Activated T-cell treated with anti-CD3 and anti-CD28 coated beads, Interleukin-2, amount 50 U/mL, for 48 hours (primary cell): ENCODE measurements at places on chromosomes 12 and 14.

DNA sequence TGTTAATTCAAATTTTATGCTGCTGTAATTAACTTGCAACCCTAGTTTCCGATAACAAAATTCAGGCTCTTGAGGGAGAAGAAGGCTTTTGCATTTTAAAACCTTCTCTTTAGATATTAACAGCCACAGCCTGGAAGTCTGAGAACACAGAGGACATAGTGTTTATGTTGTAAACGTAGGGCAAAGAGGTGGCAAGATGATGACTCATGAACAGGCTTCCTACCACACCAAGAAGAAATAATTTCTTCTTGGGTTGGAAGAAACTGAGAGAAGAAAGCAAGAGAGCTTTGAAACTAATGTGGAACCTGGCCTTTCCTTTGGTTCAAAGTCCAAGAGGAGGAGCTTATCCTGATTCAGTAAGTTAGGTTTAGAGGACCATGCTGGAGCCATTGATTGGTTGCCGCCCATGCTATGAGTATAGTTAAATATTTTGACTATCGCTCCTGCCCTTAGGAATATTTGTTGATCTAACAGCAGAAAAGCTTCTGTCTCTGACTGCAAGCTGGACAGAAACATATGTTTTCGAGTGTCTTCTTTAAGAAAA lies 31.8 kb downstream of the CCDC198 start:
- DNase-seq, result no peak

DNA sequence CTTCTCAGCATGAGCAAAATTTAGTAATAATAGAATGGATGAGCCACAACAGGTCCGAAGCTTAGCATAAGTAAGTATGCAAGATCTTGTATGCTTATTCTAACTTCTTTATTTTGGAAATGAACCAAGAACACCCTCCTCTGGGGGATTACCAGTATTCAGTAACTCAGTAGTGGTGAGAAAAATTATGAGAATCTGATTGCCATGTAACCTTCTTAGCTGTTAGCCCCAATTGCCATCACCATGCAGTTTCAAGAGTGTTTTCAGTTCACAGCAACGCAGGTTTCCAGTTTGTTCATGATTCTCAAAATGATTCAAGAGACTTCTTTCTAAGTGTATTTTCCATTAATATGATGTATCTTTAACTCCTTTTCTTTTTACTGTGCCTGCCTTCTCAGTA lies 1507.6 kb upstream of the SEL1L start:
- DNase-seq, result no peak

- no peak for DNase-seq
Measured at GRCh38 chr12:109275173-109275572, 33.9 kb downstream of the FOXN4 start.

- DNase-seq, result no peak
Measured at GRCh38 chr14:91327250-91327595, 82.7 kb upstream of the GPR68 start.

GRCh38 chr14:60803871-60804270 lies 69.3 kb downstream of the MNAT1 start:
- DNase-seq, result no peak

DNA sequence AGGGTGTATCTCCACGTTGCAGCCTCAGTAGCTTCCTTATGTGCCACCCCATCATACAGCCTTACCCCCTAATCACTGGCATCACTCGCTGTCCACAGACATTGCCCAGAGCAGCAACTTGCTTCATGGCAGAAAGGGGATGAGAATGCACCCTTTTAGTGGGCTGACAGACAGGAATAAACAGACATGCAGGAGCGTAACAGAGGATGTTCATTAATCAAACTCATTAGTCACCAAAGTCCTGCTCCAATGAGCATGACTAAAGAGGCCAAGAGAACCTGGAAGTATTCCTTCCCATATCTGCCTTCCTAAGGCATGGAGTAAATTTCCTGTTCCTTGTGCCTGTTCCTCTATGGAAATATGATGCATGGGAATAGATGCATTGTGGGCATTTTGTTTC lies 197.0 kb downstream of the PHLDA1 start:
- DNase-seq, result no peak

DNA sequence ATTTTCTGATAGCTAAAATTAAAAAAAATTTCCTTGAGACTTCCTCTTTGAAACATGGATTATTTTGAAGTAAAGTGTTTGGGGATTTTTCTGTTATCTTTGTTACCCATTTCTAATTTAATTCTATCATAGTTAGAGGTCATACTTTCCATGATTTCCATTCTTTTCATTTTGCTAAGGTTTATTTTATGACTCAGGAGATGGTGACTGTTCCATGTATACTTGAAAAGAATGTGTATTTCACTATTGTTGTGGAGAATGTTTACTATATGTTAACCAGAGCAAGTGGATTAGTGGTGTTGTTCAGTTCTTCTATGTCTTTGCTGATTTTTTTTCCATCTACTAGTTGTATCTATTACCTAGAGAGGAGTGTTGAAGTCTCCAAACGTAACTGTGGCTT lies 250.5 kb upstream of the PELI2 start:
- DNase-seq, result no peak

GRCh38 chr14:61559641-61560201 lies 135.6 kb upstream of the HIF1A start:
- no peak for DNase-seq

- DNase-seq, result no peak
Measured at GRCh38 chr14:97453991-97454390, 656.8 kb downstream of the VRK1 start.

DNA sequence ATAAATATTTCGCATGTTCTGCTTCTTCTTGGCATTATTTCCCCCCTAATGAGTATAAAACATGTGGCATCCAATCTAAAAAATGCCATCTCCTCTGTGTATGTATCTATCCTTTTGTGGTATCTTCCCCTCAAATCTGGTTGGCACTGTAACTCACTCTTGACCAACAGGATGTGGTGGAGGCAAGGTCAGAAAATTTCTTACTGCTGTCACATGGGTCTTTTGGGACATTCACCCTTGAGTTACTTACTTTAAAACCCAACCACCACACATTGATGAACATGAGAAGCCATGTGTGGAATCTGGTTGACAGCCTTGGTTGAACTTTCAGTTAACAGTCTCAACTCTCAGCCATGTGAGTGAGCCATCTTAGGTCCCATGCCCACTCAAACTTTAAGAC lies 516.9 kb downstream of the SLC16A7 start:
- no peak for DNase-seq

- peak; percentile 53 for DNase-seq
Measured at GRCh38 chr12:52351196-52352059, 15.9 kb downstream of the KRT85 start.

DNA sequence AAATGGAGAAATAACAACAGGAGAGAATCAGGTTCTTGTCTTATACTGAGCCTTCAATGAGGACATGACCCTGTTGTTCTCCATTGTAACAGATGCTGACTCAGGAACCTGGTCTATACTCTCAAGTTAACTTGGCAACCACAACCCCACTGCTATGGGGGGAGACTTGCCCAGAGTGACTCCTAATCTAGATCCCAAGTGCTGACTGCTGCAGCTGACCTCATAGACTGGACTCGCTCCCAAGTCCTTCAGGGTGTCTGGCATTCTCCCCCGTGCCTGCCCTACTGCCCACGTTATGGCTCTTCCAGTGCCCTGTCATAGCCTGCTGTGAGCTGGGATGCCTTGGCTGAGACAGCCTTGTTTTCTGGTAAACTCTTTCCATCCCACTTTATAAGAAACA lies 37.1 kb downstream of the NID2 start:
- DNase-seq, result no peak

DNA sequence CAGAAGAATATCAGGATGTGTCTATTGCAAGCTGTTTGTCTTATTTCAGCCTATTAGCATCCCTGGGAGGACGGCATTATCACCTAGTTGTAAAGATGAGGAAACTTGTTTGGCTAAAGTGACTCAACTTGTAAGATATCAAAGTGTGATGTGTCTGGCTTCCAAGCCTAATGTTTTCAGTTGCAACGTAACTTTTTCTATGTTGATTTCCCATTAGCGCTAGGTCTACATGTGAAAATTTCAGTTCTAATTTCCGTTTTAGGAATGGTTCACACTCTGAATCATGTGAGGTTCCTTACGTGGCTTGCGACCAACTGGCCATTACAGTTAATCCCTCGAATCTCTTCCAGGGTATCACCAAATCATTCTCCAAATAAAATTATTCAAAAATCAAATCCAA lies 58.0 kb downstream of the LLPH start:
- DNase-seq, result no peak

DNA sequence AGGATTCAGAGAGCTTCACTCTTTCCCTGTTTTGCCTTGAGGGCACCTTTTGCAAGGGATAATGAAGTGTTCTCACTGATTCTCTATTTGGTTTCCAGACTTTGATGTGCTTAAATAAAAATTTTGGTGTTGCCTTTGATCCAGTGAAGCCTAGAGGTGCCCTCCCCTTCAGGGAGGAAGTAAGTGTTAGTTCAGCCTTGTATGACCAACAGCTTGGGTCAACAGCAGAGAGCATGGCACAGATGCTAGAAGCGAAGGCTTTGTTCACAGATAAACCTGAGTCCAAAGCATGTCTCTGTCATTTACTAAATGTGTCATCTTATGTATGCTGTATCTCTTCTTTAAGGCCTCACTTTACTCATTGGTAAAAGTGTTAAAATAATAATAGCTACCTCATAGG lies 52.8 kb upstream of the STXBP6 start:
- no peak for DNase-seq

GRCh38 chr12:113090740-113091139 lies 34.2 kb downstream of the DTX1 start:
- DNase-seq, result no peak

DNA sequence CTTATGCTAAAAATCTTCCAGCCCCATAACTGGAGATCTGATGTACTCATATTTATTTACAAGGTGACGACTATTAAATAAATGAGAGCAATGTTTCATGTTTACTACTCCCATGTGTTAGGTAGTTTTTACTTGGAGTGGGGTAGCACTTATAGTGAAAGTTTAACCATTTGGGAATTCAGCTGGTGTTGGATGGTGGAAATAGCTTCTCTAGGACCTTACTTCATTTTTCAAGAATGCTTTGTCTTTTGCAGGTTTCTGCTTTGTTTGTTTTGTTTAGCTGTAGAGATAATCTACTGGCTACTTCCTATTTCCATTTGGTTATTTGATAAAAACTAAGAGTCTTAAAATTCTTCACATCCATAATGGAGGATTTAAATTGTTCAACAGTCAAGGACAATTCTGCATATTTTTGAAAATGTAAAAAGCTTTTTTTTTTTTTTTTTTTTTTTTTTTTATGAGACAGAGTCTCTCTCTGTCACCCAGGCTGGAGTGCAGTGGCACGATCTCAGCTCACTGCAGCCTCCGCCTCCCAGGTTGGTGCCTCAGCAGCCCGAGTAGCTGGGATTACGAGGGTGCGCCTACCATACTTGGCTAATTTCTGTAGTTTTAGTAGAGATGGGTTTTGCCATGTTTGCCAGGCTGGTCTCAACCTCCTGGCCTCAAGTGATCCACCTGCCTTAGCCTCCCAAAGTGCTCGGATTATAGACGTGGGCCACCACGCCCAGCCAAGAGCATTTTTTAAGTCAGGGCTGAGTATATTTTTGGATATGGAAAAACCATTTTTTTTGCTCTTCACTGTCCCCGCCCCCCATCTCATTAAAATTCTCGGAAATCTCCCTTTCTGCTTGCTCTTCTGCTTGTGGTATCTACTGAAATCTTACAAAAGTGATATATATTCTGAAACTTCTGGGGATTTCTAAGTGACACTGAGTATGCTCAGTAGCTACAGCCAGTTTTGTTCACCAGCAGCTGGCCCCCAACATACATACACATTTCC lies 1.4 kb upstream of the ABCD2 start:
- DNase-seq, result peak; percentile 73

GRCh38 chr14:64542836-64543201 lies 2.3 kb downstream of the HSPA2 start:
- DNase-seq, result no peak

DNA sequence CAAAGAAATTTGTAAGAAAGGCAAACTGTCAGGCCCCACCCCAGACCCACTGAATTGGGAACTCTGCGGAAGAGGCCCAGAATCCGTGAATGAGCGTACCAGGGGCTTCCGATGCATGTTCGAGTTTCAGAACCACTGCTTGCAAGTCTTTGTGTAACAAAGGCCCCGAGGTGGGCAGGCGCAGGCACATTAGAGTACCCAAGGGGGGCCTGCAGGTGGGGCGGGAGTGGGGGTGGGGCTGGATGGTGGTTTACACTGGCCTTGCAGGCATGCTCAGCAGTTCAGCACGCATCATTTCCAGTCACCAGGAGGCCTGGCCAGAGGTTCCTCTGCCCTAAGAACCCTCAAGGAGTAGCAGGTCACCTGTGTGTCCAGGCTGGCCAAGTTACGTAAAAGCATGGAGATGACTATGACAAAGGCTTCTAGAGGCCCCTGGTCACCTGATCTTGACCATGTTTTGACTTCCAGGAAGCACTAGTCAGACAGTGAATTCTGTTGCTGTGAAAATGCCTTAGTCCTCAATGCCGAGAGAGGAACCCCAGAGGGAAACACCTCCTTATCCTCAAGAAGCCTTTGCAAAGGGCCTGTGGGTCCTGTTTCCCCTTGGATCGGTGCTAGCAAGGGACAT lies 33.2 kb upstream of the IRF2BPL start:
- no peak for DNase-seq

- no peak for DNase-seq
Measured at GRCh38 chr14:31336646-31337045, 83.7 kb downstream of the HEATR5A start.

DNA sequence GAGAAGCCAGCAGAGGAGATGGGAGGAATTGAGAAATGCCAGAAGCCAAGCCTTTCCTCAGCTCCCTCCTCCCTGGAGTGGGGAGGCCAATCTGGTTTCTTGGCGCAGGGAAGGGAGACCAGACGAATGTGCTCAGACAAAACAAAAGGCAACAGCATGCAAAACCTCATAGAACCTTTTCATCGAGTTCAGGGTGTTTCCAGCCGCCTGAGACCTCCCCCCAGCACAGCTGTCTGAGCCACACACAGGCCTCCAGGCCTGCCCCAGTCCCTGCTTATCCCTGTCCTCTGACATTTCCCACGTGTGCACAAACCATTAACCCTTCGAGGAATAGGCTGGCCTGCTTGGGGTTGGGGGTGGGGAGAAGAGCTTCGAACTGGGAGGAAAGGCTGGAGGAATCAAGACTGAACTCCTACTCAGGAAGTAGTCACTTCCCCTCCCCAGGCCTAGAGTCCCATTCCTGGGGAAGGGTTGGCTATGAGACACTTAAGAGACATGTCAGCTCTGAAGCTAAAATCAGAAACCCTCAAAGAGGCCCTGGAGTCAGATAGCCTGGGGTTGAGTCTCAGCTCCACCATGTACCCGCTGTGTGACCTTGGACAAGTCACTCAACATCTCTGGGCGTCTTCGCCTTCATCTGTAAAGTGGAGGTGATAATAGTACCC lies 10.7 kb downstream of the TBX3 start:
- no peak for DNase-seq
